ENCODE measurements at places on chromosomes 1 and 21.

DNA sequence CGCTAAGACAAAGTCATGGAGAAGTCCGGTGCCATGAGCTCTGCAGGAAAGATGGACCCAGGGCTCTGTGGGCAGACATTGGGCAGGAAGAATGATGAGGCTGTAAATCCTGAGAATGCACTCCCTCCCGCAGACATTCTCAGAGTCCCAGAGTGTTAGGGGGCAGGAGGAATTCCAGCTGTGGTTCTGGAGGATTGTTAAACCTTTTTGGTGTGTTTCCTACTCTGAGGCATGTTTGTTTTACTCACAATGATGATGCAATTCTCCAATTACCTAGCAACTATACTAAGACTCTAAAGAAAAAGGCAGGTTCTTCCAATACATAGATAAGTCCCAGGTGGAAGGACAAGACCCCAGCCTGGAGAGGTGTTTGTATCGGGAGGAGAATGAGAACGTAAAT, 2.8 kb upstream of the CAPN9 start:
- DNase-seq: no peak

DNA sequence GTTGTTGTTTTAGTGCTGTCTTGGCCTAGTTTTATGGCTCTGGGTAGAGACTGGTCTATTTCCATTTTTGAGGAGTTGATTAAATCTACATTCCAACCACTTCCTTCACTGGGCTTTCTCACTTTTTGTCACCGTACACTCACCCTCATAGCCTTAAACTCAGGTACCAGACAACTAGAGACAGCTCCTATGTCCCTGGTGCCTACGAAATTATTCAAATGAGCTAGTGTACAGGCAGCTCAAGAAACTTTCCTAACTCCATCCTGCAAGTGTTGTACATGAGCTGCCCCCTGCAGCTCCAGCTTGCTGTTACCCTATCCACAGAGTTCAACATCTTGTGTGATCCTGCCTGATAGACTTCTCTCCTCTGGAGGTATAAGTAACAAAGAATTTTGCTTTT, 704.8 kb upstream of the RGS18 start:
- DNase-seq: no peak

DNA sequence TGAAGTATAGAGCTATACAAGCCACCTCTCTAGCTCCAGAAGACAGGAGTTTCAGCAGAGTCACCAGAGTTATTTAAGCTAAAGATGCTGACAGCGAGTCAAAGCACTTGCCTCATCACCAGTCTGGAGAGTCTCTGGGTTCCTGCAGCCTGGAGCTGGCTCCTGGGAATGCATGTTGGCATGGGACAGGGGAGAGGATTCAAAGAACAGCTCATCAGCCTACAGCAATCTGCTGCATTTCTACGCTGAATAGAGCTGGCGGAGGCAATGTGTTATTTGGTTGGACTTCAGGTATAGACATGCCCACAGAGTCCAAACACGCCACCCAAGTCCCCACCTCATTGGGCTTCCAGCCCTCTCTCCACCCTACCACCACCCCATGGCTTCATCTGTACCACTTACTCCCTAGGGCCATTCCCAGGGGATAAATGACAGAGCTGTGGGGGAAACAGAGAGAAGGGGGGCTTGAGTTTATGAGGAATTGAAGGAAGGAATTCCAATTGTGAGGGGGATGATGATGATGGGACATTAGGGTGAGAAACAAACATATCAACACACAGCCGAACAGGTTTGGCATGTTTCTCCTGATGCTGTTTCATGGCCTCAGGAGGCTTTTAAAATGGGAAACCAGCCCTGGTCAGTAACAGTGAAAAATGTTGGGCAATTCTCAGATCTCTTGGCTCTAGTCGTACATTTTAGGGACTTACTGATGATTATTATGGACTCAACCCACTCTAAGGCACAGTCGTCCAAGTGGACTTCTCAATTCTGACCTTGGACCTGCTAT, 58.4 kb downstream of the PLEKHA6 start:
- DNase-seq: no peak

DNA sequence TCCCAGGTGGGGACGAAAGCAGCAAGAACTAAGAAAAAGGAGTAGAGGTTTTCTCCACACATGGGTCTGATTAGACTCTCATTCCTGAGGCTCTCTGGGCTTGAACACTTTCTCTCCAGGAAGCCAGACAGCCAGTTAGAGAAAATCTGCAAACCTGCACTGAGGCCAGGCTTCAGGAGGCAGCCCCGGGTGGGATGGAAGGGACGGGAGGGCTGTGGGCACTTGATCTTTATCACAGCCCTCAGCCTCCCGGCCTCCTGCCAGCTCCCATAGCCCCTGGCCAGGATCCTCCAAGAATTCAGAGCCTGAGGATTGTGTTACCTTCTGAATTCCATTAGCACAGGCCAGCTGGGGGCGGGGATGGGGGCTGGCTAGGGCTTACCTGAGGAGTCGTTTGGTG, 40.1 kb downstream of the SERTAD4 start:
- no peak for DNase-seq

GRCh38 chr1:43617668-43618067, 32.3 kb upstream of the KDM4A start:
- DNase-seq: no peak

DNA sequence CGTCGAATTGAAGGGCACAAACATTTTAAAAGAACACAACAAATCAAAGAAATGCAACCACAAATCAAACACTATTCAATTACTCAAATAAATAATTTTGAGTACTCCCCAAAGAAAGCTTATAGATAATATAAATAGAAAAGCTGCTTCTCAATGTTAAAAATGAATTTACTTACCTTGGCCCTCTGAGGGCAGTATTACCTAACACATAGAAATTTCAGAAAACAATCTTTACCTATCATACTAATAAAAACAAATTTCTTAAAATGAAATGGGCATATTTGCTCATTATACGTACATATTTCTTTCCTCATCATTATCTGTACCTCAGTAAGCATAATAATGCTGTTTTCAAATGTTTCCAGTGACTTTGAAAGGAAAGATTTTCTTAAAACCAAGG, 141.8 kb downstream of the AKT3 start:
- no peak for DNase-seq

DNA sequence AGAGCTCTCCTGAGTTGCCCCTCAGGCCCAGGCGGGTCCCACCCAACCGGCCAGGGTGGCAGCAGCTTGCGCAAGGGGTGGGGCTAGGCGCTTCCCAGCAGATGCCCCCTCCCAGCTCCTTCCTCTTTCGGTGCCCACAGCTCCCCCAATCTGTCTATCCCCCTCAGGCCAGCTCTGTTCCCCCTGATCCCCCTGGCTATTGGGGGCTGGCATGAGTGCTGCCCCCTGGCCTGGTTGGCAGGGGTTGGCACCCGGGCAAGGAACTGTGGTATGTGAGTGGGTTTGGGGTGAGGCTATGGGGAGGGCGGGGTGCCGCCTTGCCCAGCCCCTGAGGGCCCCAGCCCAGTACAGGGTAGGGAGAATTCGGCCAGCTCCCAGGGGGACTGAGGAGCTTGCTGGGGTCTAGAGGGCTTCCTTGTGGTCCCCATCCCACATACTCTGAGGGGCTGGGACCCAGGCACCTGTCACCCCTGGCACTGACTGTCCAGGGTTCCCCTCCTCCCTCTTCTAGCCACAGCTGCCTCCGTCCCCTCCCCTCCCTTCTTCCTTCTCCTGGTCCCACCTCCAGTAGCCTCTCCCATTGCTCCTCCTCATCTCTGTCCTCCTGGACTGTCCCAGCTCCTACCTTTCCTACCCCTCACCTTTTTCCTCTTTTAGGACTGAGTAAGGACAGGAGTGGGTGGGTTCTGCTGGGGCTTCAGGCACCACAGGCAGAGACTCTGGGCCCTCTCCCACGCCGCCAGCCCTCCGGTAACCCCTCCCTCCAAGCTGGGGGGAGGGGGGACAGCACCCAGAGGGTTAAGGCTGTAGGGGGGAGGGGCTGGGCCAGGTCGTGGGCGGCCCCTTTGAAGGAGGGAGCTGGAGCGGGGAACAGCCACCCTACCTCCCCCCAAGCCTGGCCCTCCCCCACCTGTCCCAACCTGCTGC, 5.7 kb downstream of the ZBTB7B start:
- DNase-seq: peak; percentile 57

DNA sequence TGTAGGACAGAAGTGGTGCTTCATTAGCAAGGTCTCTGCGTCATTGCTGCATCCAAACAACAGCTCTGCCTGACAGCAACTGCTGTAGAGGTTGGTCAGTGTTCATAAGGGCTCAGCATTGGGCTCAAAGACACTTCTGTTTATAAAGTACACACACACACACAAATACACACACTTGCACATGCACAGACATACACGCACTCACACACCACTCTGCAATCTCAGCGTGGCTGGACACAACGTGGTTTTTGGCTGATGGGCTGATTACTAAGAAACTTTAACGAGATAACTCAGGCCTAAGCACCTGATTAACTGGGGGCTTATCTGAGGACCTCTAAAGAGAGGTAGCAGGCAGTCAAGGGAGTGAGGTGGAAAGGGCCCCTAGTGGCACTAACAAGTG, 20.4 kb downstream of the CAMK1G start:
- DNase-seq: no peak

DNA sequence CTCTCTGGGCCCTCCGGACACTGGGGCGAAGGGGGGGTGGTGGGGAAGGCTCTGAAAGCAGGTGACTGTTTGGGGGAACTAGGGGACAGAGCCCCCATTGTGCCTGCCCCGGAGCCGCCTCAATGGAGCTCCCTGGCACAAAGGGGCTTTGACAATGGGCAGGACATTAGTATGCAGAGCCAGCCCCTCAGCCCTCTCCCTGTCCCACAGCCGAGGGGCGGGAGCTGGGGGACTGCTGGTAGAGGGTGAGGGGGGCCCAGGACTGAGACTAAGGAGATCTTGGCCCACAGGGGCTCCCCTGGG, 7.8 kb downstream of the KCNJ10 start:
- no peak for DNase-seq

Data from activated CD4-positive, alpha-beta T cell treated with anti-CD3 and anti-CD28 coated beads, Interleukin-2, amount 50 U/mL, for 4 hours (primary cell).